ENCODE measurements at places on chromosomes 6 and 20.
A peak's percentile ranks its signal among the peaks of the same experiment; 100 is the strongest.

GRCh38 chr6:159104931-159105330 lies 60.1 kb upstream of the TAGAP start:
- DNase-seq = no peak

DNA sequence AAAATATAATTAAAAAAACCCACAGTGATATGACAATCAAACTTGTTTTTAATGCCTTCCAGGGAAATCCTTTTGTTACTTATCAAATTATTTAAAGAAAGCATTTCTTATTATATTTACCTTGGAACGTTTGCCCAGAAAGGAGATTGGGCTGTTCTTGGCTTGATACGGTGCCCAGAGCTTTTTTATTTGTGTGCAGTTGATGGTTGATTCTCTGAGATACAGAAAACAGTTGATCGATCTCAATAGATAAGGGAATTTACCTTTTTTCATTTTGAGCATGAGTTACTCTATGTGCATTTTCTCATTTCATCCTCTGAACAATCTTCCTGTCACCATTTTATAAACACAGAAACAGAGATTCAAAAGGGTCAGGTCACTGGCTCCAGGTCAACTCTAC lies 72.5 kb upstream of the NEDD9 start:
- no peak for DNase-seq

DNA sequence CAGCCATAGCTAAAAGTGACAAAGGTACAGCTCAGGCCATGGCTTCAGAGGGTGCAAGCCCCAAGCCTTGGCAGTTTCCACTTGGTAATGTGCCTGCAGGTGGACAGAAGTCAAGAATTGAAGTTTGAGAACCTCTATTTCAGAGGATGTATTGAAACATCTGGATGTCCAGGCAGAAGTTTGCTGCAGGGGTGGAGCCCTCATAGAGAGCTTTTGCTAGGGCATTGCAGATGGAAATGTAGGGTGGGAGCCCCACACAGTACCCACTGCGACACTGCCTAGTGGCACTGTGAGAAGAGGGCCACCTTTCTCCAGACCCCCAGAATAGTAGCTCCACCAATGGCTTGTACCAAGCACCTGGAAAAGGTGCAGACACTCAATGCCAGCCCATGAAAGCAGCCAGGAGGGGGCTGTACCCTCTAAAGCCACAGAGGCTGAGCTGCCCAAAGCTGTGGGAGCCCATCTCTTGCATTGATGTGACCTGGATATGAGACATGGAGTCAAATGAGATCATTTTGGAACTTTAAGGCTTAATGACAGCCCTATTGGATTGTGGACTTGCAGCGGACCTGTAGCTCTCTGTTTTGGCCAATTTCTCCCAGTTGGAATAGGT lies 1299.4 kb upstream of the MAP3K7 start:
- no peak for DNase-seq

DNA sequence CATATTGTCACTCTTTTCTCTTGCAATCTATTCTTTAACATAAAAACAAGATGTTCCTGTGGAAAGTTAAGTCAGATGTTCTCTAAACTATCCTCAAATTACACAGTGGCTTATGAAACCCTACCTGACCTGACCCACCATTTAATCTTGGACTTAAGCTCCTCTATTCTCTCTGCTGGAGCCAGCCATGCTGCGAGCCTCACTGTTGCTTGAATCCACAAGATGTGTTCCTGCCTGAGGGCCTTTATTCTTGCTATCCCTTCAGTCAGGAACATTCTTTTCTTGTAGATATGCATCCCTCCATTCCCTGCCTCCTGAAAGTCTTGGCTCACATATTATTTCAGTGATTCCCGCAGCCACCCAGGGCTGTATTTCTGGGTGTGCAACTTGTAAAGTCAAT lies 283.2 kb downstream of the EPHA7 start:
- DNase-seq = no peak

DNA sequence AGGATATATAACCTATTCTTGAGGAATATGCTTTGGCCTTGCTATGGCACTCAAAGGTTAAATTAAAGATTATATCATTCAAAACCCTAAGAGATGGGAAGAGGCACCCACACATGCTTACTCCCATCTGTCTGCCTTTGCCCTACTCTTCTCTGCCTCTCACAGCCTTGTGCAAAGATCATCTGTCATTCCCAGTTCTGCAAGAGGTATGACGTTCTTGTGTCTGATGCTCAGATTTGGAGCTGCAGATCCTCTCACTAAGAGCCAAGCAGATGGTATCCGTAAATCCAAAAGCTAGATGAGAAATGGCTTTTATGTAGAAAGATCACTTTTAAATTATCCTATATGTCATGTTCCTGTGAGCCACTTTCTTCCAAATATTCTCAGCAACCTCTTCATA lies 112.0 kb downstream of the GPR63 start:
- no peak for DNase-seq

DNA sequence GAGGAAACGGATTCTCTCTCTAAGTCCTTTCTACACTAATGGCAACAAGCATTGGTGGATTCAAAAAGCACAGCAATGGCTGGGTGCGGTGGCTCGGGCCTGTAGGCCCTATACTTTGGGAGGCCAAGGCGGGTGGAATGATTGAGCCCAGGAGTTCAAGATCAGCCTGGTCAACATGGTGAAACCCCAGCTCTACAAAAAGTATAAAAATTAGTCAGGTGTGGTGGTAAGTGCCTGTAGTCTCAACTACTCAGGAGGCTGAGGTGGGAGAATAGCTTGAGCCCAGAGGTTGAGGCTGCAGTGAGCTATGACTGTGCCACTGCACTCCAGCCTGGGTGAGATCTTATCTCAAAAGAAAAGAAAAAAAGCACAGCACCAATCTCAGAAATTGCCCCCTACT lies 19.3 kb downstream of the PAQR8 start:
- no peak for DNase-seq

DNA sequence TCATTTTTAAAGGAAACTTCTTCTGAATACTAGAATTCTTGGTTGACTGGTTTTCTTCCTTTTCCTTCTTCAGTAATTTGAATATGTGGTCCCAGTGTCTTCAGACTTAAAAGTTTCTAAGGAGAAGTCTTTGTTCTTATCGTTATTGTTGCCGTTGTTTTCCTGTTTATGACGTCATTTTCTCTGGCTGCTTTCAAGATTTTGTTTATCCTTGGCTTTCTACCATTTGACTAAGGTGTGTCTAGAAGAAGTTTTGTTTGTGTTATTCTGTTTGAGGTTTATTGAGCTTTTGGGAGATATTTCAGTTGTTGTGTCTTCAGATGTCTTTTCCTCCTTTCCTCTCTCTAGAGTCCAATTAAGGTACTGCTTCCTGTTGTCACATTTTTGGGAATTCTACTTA lies 24.5 kb downstream of the CDYL start:
- DNase-seq = no peak

DNA sequence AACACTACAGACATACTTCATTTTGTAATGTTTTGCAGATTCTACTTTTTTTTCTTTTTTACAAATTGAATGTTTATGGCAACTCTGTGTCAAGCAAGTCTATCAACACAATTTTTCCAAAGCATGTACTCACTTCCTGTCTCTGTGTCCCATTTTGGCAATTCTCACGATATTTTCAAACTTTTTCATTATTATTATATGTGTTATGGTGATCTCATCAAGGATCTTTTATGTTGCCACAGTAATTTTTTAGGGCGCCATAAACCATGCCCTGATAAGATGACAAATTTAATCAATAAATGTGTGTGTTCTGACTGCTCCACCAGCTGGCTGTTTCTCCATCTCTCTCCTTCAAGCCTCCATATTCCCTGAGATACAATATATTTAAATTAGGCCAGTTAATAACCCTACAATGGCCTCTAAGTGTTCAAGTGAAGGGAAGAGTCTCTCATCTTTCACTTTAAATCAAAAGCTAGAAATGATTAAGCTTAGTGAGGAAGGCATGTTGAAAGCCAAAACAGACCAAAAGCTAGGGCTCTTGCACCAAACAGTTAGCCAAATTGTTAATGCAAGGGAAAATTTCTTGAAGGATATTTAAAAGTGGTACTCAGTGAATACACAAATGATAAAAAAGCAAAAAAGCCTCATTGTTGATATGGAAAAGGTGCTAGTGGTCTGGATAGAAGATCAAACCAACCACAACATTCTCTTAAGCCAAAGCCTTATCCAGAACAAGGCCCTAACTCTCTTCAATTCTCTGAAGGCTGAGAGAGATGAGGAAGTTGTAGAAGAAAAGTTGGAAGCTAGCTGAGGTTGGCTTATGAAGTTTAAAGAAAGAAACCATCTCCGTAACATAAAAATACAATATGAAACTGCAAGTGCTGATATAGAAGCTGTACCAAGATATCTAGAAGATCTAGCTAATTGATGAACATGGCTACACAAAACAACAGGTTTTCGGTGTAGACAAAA lies 194.4 kb upstream of the TAB2 start:
- no peak for DNase-seq

DNA sequence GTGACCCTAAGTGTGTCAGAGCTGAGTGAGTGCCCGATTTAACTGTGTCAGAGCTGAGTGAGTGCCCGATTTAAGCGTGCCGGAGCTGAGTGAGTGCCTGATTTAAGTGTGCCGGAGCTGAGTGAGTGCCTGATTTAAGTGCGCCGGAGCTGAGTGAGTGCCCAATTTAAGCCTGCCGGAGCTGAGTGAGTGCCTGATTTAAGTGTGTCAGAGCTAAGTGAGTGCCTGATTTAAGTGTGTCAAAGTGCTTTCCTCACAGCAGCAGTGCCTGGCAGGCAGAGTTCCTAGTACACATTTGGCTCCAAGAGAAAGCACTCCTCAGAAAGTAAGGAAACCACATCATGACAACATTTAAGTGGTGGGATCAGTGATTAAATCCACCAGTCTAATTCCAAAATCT lies 13.2 kb downstream of the SERAC1 start:
- DNase-seq = no peak

GRCh38 chr6:114007516-114007915 lies 36.6 kb upstream of the HDAC2 start:
- peak; percentile 2 for DNase-seq

GRCh38 chr20:52766645-52767435 lies 205.3 kb upstream of the TSHZ2 start:
- no peak for DNase-seq

GRCh38 chr20:20447196-20447595 lies 79.3 kb downstream of the INSM1 start:
- no peak for DNase-seq

DNA sequence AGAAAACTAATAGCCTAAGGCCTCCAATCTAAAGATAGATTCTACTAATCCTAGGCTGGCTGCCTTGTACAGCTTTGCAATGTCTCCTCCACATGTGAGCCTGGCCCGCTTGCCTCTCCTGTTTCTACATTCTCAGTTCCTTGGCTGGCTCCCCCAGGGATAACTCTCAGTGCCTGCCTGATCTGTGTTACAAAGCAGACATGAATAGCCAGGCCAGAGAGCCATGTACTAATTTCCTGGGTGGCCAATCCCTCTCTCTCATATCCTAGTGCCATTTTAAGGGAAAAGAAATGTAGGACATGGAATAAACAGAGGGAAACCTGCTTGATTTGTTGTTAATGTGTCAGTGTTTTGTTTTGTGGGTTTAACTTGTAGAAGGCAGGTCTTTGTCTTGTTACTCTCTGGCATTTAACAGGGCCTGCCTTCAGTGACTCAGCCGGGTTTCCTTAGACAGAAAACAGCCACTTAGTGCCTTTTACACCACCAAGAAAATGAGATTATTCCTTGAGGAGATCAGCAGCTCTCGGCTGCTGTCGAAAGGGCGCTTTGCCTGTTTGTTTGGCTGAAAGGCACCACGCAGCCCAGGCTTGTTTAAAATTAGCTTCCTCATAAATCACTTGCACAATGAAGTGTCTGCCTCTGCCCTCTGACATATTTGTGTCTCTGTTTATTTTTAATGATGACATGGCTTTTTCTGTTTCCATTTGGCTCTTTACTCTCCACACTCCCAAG lies 702.7 kb downstream of the MAFB start:
- no peak for DNase-seq

DNA sequence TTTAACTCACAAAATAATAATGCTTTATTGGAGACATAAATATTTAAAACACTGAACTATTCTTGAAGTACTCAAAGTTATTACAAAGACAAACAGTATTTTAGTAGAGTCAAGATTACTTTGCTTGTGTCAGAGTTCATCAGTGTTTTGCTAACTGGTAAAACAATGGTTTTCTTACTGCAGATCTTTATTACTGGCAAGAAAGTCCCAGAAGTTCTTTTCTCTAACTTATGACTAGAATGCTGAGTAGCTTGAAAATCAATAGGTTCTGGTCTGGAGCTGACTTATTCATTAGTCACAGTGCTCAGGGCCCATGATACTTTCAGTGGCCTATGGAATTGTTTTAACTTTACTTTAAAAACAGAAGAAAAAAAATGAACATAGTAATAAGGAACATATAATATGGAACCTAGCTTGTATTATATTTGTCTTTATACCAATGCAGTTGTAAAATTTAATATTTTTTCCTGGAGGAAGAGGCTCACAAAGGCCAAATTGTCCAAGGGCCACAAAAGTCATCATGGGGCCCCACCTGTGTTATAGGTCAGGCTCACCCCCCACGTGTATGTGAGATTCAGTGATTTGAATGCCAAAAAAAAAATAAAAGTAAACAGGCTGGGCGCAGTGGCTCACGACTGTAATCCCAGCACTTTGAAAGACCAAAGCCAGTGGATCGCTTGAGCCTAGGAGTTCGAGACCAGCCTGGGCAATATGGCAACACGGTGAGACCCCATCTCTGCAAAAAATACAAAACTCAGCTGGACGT lies 53.3 kb downstream of the PLEKHG1 start:
- DNase-seq = no peak

- DNase-seq = no peak
Observed at GRCh38 chr20:31841928-31842327, 3.5 kb downstream of the FOXS1 start.

DNA sequence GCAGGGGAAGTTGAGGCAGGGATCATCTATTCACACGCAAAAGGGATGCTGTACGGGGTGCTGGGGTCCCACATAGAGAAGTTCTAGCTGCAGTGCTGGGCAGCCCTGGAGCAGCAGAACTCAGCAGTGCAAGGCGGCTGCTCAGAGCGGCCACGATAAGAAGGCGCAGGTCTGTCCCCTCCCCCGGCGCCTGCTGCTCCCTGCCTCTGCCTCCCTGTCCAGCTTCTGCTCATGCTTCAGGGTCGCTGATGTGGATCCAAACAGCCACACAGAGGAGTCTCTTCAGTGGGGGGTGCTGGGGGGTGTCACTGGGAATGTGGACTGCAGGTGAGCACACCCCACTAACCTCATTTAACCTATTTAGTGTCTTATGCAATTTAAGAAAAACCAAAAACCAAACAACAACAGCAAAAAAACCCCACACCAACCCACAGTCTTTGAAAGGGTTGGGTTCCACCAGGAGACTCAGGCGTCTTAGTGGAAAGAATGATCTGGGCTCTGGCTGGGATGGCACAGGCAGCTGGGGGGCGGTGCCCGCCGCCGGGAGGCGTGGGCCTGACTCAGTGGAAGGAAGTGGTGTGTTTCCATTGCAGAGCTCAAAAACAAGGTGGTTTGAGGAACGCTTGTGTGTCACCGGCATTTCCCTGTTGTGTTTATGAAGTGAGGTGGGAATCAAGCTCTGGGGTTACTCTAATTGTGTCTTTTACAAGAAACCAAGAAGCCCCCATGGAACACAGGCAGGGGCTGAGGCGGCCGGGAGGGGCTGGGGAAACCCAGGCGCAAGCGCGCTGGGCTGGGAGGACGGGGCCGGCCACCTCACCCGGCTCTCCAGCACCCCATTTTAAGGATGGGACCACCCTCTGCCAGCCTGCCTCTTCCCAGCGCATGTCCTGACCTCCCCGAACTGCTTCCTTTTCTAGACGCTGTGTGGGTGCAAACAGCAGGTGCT lies 55.1 kb downstream of the IRF4 start:
- DNase-seq = peak; percentile 55

- DNase-seq = no peak
Observed at GRCh38 chr20:18943542-18943941, 130.0 kb downstream of the SCP2D1 start.

- DNase-seq = no peak
Observed at GRCh38 chr6:139515511-139515910, 141.1 kb upstream of the CITED2 start.

GRCh38 chr20:34954904-34955230 lies 739 bp downstream of the GSS start:
- no peak for DNase-seq
